ENCODE measurements at places on chromosomes 7 and 10. TPM values are rescaled to one million over a fixed set of nuclear protein-coding genes. Genes with fewer than 3 reads are reported as not detected.

The ANKRD2 gene
- not detected for total RNA-seq

The ARHGEF5 gene
- 5.3 TPM for total RNA-seq

The HABP2 gene
- total RNA-seq: 0.24 TPM

The A1CF gene
- total RNA-seq: 2.9 TPM

- DNase-seq: no peak
These were observed 64.0 kb upstream of the FERD3L start for GRCh38 chr7:19209166-19209696.

DNA sequence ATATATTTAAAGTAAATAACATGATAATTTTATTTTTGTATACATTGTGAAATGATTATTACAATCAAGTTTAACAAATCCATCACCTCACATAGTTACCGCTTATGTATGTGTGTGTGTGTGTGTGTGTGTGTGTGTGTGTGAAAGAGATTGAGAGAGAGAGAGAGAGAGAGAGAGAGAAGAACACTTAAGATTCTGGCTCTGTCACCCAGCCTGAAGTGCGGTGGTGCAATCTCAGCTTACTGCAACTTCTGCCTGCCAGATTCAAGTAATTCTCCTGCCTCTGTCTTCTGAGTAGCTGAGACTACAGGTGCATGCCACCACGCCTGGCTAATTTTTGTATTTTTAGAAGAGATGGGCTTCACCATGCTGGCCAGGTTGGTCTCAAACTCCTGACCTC is 17.8 kb downstream of the LYZL1 start:
- no peak for DNase-seq

- DNase-seq: no peak
These were observed 55.3 kb upstream of the GRB10 start for GRCh38 chr7:50837965-50838364.

DNA sequence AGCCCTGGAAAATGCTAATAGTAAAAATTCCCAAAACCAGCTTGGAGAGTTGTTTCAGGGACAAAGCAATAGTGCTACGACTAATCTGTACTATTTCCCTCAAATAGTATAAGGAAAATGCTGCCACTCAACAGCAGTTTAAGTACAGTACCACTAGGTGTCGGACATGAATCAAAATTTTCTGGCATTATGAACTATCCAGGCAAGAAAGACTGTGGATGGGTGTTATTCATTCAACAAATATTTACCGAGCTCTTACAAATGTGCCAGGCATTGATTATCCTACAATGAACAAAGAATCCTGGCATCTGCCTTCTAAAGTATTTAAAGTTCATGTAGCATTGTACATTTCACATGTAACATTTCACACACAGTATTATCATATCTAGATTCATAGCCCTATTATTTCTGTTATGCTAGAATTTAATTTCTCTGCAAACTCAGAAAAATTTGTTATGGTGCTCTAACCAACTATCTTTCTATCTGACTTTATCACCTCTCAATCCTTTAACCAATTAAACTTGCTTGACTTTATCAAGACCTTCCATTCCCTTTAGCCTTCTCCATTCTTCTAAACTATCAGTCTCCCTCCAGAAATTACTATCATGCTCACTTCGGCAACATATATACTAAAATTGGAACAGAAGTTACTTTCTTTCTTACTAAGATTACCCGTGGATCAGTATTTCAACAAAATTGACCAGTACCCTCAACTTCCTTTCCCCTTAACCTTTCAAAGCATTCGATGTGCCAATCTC is 80.6 kb downstream of the ARHGAP21 start:
- DNase-seq: peak; percentile 80

DNA sequence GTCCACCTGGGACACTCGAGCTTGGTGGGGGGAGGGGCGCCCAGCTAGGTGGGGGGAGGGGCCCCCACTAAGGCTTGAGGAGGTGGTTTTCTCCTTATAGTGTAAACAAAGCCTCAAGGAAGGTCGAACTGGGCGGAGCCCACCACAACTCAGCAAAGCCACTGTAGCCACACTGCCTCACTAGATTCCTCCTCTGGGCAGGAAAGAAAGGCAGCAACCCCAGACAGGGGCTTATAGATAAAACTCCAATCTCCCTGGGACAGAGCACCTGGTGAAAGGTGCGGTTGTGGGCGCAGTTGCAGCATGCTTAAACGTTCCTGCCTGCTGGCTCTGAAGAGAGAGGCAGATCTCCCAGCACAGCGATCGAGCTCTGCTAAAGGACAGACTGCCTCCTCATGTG is 133.1 kb downstream of the SNX13 start:
- no peak for DNase-seq

GRCh38 chr10:17064435-17064834 is 65.2 kb downstream of the CUBN start:
- DNase-seq: no peak

- peak; percentile 76 for DNase-seq
These were observed 5.5 kb downstream of the ANXA11 start for GRCh38 chr10:80199828-80200227.

- no peak for DNase-seq
These were observed 32.8 kb upstream of the MEOX2 start for GRCh38 chr7:15719311-15719710.

GRCh38 chr10:10782603-10783002 is 235.1 kb upstream of the CELF2 start:
- no peak for DNase-seq

DNA sequence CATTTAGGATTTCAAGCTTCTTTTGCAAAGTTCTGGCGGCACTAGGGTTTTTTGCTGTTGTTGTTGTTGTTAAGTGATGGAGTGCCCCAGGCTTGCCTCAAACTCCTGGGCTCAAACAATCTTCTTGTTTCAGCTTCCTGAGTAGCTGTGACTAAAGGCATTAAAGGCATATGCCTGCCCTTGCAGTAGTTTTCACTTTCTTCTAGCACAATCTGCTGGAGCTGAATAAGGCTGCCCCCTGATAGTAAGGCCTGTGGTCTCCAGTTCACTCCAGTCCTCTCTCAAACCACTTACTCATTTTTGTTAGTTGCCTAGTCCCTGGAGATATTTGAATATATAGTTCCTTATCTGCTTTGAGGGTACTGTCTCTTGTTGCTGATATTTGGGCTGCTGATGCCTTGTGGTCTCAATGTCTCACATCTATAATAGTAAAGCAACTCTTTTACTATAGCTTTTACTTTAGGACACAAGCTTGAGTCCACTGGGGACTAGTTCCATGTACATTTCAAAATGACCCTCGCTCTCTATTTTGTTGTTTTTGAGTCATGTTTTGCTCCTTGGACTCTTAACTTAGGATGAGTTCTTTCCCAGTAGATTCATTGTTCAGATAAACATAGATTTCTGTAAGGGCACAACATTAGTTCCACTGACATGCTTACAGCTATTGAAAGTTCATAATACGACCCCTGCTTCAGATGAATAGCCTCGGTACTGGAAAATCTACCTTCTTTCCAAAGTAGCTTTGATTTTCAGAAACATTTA is 25.5 kb downstream of the PHF14 start:
- DNase-seq: no peak
